ENCODE measurements at places on chromosomes 13 and 19. TPM values are rescaled to one million over a fixed set of nuclear protein-coding genes. Genes with fewer than 3 reads are reported as not detected.

ZNF793 gene
- polyA plus RNA-seq = 0.39 TPM

MYPOP gene
- polyA plus RNA-seq = 2.8 TPM

DNA sequence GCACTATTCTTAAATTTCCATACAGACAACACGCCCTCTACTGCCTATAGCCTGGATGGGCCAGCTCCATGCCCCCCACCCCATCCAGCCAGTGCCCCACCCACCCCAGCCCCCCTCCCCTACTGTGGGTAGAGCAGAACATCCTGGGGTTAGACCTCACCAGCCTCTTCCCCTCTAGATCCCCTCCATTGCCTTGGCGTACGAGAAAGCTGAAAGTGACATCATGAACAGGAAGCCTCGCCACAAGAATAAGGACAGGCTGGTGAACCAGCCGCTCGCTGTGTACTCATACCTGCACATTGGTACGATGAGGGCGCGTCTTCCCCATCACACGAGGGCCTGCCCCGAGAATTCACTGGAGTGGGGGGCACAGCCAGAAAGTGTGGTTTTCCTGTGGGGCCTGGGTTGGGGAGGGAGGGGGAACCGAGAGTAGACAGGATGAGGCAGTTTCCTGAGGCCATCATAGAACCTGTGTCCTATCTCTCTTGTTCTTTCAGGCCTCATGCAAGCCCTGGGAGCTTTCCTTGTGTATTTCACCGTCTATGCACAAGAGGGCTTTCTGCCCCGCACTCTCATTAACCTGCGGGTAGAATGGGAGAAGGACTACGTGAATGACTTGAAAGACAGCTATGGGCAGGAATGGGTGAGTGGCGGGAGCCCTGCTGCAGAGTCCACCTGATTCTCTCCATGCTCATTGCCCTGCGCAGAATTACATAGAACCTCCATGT, 29.1 kb downstream of the ATP12A start:
- no peak for DNase-seq

SOX1 gene
- polyA plus RNA-seq = not detected

DNA sequence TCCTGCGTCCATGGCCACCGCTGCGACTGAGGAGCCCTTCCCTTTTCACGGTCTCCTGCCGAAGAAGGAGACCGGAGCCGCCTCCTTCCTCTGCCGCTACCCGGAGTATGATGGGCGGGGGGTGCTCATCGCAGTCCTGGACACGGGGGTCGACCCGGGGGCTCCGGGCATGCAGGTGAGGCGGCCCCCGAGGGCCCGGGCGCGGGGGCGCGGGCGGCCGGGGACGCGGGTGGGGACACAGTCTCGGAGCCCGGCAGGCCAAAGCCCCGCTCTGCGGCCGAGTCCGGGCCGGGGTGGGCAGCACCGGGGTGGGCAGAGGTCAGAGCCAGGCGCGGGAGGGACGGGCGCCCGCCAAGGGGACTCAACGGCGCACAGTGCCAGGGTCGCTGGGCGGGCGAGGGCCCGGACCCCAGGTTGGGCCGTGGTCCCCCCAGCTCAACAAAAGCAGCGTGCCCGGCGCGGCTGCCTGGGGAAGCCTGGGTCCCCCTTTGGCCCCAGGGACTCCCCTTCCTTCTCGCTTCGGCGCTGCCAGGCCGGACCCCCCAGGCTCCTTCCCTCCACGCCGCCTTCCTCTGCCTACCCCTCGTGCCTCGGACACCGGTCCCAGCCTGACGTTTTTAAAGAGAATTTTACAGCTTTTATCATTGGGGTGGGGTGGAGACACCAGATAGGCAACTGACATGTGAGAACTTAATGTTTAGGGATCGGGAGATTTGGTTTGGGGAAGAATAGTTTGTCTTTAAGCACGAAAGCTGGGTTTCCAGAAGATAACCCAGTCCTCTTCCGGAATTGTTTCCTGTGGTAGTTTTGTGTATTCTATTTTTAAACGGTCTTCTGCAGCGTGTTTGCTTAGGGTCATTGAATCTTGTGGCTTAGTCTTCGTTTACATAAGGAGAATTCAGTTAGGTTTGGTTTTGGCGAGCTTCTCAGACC, 509 bp downstream of the TPP2 start:
- DNase-seq = peak; percentile 52

GRCh38 chr19:54179921-54180461, 7.0 kb upstream of the TMC4 start:
- DNase-seq = peak; percentile 60

GRCh38 chr13:97327506-97328221, 105.5 kb downstream of the MBNL2 start:
- peak; percentile 16 for DNase-seq

LIN7B gene
- 9.9 TPM for polyA plus RNA-seq

All from IMR-90 (cell line).